Spinal cord (tissue), 10 donors: ENCODE measurements at places on chromosomes 16 and 17.
A peak's percentile ranks its signal among the peaks of the same experiment; 100 is the strongest.

DNA sequence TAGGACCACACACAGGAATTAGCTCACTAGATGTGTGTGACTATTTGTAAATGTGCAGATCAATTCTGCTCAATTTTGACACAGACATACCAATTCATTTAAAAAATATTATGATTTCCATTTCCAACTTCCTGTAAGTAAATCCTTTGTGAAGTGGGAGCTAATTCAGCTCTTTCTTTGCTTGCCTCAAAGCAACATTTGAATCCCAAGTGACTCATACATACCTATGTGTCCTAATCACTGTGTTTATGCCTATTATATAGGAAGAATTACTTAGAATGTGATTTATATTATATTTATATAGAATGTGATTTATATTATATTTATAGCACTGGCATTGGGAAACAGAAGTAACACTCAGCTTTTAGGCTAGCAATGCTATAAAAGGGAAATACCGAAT, 195.9 kb upstream of the C17orf78 start:
- H3K27ac ChIP-seq: no peak overlapping the region
- H3K4me1 ChIP-seq: no peaks in the 10 kb centered on the region
- H3K36me3 ChIP-seq: no peaks in the 10 kb centered on the region
- no peak overlapping the region for H3K4me3 ChIP-seq
- DNase-seq: no peak
- no peaks in the 10 kb centered on the region for H3K27me3 ChIP-seq

- H3K27ac ChIP-seq: no peak overlapping the region
- no peak for DNase-seq
- H3K4me1 ChIP-seq: peaks cover 8% of the 10 kb centered on the region
- peaks cover 9% of the 10 kb centered on the region for H3K36me3 ChIP-seq
- no peaks in the 10 kb centered on the region for H3K27me3 ChIP-seq
Observed at GRCh38 chr17:75102385-75102821, 7.4 kb upstream of the ARMC7 start.

GRCh38 chr16:62927122-62927521, 890.9 kb upstream of the CDH8 start:
- H3K27ac ChIP-seq: no peak overlapping the region
- H3K27me3 ChIP-seq: no peaks in the 10 kb centered on the region
- no peak overlapping the region for H3K4me3 ChIP-seq
- no peaks in the 10 kb centered on the region for H3K4me1 ChIP-seq
- H3K36me3 ChIP-seq: no peaks in the 10 kb centered on the region
- DNase-seq: no peak

GRCh38 chr16:797120-797420, 3.5 kb downstream of the GNG13 start:
- DNase-seq: no peak
- H3K4me3 ChIP-seq: no peak overlapping the region
- no peak overlapping the region for H3K27ac ChIP-seq
- peaks cover 32% of the 10 kb centered on the region for H3K27me3 ChIP-seq
- peaks cover 6% of the 10 kb centered on the region for H3K4me1 ChIP-seq
- peaks cover 72% of the 10 kb centered on the region for H3K36me3 ChIP-seq

DNA sequence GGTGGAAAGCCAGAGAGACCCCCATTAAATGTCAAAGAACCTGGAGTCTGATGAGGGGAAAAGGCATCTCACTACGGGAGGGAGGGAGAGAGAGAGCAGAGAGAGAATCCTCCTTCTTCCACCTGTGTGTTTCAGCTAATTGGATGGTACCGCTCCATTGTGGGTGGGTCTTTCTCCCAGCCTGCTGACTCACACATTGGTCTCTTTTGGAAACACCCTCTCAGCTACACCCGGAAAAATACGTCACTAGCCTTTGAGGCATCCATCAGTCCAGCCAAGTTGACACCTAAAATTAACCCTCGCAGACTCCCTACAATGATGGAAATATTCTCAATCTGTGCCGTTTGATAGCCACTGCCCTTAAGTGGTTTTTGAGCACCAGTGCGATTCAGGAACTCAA, 100.4 kb downstream of the ELAC2 start:
- DNase-seq: no peak
- no peak overlapping the region for H3K27ac ChIP-seq
- H3K4me3 ChIP-seq: no peak overlapping the region
- no peaks in the 10 kb centered on the region for H3K4me1 ChIP-seq
- no peaks in the 10 kb centered on the region for H3K27me3 ChIP-seq

DNA sequence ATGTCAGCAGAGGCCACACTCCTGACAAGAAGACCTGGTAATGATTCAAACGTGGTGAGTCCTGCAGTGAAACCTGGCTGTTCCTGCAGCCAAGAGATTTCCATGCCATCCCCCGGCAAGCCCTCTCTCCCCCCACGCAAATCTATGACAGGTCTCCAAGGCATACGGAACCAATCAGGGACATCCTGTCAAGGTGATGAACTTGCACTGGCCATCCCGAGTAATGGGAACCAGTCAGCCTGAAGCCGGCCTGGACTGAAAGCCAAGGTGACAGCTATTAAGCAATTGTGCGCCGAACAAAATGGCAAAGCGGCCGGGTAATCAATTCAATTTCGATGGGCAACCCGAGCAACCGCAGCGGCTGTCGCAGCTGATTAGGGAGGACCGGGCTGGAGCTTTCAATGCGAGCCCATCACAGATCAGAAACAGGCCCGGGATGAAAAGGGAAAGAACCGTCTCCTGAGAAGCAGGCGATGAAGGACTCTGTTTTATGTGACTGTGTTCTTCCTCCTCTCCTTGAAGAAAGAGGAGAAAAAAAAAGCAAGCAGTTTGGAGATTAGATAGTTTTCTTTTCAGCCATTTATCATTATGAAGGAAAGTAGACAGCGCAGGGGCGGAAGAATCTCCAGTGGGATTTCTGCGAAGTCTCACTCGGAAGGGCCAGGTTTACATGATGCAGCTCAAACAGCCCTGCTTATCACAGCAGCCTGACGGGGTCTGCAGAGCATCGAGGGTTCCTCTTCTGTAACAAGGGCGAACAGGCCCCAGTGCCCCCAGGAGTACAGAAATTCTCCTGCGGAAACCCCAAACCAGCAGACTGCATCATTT, 35.2 kb downstream of the TBX4 start:
- H3K4me3 ChIP-seq: no peak overlapping the region
- peak; percentile 57 for DNase-seq
- H3K27me3 ChIP-seq: peaks cover 10% of the 10 kb centered on the region
- no peak overlapping the region for H3K27ac ChIP-seq
- H3K4me1 ChIP-seq: peaks cover 29% of the 10 kb centered on the region

- H3K4me3 ChIP-seq: no peak overlapping the region
- DNase-seq: no peak
- H3K4me1 ChIP-seq: peaks cover 17% of the 10 kb centered on the region
- H3K36me3 ChIP-seq: no peaks in the 10 kb centered on the region
Observed at GRCh38 chr16:70588565-70588964, 57.8 kb upstream of the IL34 start.

DNA sequence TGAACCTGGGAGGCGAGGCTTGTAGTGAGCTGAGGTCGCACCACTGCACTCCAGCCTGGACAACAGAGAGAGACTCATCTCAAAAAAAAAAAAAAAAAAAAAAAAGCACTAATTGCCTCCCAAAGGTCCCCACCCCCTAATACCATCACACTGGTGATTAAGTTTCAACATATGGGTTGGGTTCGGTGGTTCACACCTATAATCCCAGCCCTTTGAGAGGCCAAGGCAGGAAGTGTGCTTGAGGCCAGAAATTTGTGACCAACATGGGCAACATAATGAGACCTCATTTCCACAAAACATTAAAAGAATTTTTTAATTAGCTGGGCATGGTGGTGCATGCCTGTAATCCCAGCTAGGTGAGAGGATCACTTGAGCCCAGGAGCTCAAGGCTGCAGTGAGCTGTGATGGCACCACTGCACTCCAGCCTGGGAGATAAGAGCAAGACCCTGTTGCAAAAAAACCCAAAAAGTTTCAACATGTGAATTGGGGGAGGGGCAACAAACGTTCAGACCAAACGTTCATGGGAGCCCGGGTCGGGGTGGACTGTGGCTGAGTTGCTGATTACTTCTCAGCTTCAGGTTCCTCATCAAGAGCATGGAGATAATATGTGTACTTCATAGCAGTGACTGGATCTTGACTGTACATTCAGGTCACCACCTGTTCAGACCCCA, 62.1 kb upstream of the NOL11 start:
- peaks cover 3% of the 10 kb centered on the region for H3K4me1 ChIP-seq
- no peak overlapping the region for H3K4me3 ChIP-seq
- H3K36me3 ChIP-seq: peaks cover 9% of the 10 kb centered on the region
- no peak overlapping the region for H3K27ac ChIP-seq

DNA sequence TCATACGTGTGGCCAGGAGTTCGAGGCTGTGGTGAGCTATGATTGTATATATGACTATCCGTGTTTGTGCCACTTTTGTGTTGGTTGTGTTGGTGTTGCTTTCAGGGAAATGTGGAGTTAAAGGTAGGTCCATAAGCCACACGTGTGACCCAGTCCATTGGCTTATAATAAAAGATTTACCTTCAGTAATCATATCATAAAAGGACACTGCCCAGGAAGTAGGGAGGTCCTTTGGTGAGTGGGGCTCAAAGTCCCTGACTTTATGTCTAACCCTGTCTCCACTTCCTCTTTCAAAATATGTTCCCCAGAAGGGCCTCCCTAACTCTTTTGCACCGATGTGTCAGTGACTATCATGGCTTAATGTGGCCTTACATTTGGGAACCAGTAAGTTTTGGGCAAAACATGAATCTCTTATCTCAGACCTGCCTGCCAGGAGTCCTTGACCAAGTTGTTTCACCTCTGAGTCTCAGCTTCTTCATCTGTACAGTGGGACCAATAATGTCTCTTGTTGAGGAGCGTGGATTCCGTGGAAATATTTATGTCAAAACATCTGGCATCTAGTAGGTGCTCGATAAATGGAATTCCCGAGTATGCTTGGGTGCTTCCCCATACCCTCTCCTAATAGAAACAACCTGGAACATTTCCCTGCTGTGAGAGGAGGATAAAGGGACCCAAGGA, 4.8 kb downstream of the TNP2 start:
- no peaks in the 10 kb centered on the region for H3K36me3 ChIP-seq
- H3K4me3 ChIP-seq: no peak overlapping the region
- DNase-seq: no peak
- no peak overlapping the region for H3K27ac ChIP-seq
- H3K27me3 ChIP-seq: no peaks in the 10 kb centered on the region

DNA sequence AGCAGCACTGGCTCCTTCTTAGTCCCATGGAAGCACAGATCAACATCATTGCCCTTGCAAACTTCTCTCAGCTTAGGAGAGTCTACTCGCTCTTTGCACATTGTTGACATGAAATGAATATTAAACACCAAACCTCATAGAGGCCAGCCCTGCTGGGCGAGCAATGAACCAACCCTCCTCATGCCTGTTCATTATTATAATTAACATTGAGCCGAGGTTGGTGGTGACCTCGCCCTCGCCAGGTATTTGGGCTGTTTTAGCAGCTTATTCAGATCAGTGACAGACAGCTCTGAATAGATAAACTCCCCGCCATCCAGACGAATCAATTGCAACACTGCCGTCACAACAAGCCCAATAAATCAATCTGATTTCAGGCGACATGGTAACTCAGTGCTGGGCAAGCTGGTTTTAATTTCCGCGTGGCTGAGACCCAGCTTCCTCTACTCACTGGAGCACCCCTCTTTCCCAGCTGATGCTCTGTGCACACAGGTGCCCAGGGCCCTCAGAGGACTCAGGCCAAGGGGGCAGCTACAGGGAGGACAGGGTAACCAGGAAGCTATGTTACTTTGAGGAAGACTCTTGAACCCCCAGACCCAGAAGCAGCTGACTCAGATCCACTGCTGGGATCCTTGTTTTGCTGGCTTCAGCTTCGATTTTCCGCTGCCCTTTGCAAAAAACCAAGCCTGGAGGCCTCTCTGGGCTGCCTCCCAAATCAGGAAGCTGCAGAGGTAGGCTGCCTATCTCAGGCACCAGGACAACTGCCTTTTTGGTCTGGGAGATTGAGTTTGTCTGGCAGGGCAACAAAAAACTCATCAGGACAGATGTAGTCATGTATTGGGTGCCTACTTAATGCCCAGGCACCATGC, 10.7 kb upstream of the SEZ6 start:
- peaks cover 28% of the 10 kb centered on the region for H3K4me1 ChIP-seq
- no peaks in the 10 kb centered on the region for H3K36me3 ChIP-seq
- H3K27me3 ChIP-seq: no peaks in the 10 kb centered on the region
- H3K4me3 ChIP-seq: no peak overlapping the region
- no peak for DNase-seq
- no peak overlapping the region for H3K27ac ChIP-seq

DNA sequence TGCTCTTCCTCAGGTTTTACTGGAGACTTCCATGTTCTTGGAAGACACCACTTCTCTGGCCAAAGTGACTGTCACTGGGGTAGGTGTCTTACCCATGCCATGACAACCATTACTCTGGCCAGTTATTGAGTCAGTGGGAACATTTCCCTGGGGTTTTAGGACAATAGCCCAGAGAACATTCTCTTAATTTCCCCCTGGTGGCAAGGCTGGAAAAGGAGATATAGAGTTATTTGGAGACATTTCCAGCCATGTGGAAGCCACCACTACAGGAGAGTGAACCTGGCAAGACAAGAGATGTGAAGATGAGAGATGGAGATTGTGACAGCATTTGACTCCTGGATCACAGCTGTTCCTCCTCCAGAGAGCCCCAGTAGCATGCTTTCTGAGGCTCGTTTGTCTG, 106.2 kb downstream of the CDK5R1 start:
- H3K27me3 ChIP-seq: no peaks in the 10 kb centered on the region
- no peak overlapping the region for H3K4me3 ChIP-seq
- no peak overlapping the region for H3K27ac ChIP-seq

DNA sequence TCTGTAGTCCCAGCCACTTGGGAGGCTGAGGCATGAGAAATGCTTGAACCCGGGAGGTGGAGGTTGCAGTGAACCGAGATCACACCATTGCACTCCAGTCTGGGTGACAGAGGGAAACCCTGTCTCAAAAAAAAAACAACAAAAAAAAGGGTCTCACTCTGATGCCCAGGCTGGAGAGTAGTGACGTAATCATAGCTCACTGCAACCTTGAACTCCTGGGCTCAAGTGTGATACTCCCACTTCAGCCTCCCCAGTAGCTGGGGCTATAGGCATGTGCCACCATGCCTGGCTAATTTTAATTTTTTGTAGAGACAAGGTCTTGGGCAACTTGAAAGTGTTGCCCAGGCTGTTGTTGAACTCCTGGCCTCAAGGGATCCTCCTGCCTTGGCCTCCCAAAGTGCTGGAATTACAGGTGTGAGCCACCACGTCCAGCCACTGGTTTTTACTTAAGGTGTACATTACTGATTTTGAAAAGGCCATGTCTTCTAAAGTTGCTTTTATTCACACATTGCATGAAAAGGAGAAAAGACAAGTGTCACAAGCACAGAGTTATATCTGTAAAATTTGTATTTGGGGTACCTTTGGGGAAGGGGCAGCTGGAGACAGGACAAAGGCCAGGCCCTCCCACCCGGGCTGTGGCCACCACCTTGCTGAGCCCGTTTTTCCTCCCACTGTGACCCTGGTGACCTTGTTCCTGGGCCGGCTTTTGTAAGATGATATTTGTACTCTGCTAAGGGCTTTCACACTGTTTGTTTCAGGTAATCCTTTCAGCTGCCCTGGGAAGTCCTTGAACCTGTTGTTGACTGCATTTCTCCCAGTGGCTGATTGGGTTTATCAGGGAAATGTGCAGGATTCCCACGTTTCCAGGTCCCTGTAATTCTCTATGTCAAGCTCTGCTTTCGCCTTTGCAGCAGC, 11.5 kb downstream of the GPT2 start:
- no peak overlapping the region for H3K27ac ChIP-seq
- peaks cover 55% of the 10 kb centered on the region for H3K4me1 ChIP-seq
- peaks cover 67% of the 10 kb centered on the region for H3K36me3 ChIP-seq
- no peaks in the 10 kb centered on the region for H3K27me3 ChIP-seq
- H3K4me3 ChIP-seq: no peak overlapping the region

GRCh38 chr17:79180358-79181005, 105.9 kb downstream of the ENGASE start:
- H3K4me3 ChIP-seq: no peak overlapping the region
- no peak for DNase-seq
- H3K4me1 ChIP-seq: peaks cover 31% of the 10 kb centered on the region
- H3K36me3 ChIP-seq: peaks cover 7% of the 10 kb centered on the region
- no peak overlapping the region for H3K27ac ChIP-seq
- H3K27me3 ChIP-seq: peaks cover 22% of the 10 kb centered on the region
